ENCODE measurements at places on chromosomes 6 and 20.

GRCh38 chr6:160147146-160147536 lies 25.5 kb downstream of the SLC22A1 start:
- DNase-seq: no peak

DNA sequence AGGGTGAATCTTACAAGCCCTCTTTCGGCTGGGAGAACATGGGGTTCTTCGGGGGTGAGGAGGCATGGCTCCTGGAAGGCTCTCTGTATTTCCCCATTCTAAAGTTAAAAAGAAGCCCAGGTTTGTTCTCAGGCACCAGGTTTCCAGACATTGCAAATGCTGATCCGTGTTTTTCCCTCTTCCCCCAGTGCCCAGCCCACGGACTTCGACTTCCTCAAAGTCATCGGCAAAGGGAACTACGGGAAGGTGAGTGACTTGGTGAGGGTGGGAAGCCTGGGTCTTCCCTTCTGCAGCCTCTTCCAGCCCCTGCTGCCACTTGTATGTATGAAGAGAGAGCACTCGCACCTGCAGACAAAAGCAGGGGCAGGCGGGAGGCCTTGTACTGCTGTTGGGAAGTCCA lies 8.7 kb downstream of the SGK2 start:
- no peak for DNase-seq

GRCh38 chr6:123873974-123874373 lies 70.3 kb downstream of the NKAIN2 start:
- no peak for DNase-seq

DNA sequence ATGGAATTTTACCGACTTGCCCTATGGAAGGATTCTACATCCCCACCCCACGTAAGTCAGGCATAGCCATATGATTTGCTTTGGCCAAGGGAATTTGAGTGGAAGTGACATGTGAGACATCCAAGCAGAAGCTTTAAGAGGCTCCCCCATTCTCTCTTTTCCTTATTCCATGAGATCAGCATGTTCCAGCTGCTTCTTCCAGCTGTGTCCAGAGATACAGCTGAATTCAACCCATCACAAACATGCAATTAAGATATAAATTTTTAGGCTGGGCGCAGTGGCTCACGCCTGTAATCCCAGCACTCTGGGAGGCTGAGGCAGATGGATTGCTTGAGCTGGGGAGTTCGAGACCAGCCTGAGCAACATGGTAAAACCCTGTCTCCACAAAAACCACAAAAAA lies 16.0 kb upstream of the YWHAB start:
- no peak for DNase-seq

DNA sequence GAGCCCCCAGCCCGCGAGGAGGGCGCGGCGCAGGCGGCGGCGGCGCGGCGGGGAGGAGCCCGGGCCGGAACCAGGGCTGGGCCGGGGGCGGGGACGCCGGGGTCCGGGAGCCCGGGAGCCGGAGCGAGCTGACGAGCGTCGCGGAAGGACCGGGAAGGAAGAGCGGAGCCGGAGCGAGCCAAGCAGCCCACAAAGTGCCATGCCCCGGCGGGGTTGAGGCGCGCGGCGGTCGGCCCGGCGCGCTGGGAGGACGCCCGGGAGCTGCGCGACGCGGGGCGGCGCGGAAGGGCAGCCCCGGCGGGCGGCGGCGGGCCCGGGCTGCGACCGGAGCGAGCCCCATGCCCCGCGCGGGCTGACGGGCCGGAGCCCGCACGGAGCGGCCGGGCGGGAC lies 289 bp downstream of the FOXP4 start:
- no peak for DNase-seq

DNA sequence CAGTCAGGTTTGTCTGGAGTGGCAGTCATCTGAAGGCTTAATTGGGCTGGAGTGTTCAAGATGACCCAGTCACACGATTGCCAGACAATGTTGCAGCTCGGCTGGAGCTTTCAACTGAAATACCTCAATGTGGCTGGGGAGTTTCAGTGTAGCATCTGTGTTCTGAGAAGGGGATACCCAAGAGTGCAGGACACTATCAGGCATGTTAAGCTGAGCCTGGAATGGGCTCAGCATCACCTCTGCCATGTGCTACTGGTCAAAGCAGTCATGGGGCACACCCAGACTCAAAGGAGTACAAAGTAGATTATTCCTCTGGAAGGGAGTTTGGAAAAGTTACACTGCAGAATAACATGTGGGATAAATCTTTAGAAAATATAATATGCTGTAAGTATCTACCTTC lies 363.9 kb downstream of the KIF16B start:
- no peak for DNase-seq

- no peak for DNase-seq
These were observed 56.5 kb downstream of the CD40 start for GRCh38 chr20:46174469-46175126.

GRCh38 chr6:137724018-137724403 lies 143.0 kb upstream of the TNFAIP3 start:
- DNase-seq: no peak

GRCh38 chr6:3911614-3912336 lies 62.6 kb downstream of the FAM50B start:
- no peak for DNase-seq

- no peak for DNase-seq
These were observed 609 bp downstream of the MYL9 start for GRCh38 chr20:36541768-36542488.

DNA sequence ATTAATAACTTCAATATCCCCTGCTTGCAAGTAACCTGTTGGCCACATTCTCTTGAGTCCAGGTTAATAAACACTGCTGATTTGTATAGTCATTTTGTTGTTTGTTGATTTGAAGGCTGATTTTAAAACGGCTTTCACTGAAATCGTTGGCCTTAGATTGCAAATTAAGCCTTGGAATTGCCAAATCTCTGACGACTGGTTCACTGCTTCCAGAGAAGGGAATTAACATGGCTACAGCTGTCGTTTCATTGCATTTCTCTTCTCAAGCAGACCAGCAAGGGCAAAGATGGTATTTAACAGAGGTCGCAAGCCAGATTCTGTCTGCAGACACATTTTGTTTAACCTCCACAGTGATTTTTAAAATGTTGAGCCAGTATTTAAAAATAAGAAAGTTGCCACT lies 470.9 kb downstream of the TFAP2A start:
- DNase-seq: no peak

DNA sequence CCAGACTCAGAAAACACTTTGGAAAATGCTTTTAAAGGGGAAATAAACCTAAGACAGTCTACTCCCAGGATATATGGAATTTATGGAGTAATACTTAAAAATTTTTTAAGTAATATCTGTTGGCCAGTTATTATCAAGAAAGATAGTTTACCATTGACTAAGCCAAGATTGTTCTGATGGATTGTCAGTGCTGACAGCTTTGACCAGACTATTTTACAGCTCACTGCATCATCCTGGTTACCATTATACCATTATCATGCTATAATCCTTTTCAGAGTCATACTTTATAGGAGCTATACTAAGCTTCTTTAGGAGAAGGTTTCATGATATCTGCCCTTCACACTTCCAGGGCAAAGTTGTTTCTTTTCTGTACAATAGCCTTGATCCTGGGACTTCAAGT lies 16.5 kb downstream of the GTF2H5 start:
- no peak for DNase-seq

DNA sequence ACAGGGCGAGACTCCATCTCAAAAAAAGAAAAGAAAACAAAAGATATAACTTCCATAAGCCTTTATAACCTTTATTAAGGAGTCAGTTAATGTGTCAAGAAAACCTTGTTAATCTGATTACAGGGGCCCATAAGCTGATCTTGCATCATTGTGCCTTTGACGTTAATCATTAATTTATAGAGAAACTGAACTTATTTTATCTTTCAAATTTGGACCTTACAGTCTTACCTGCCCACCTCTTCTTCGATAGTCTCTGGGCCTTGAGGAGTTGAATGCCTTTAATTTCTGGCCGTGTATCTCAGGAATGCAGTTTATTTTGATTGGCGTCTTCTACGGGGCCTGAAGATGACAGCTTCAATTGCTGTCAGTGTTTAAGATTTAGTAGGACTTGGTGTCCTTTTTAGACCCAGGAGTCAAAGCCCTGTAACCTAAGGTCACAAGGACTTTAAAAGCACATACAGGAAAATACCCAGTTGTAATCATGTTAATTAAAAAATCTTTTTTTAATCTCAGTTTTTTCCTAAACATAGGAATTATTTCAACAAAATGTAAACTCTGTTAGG lies 5.8 kb downstream of the ACOT13 start:
- no peak for DNase-seq

- DNase-seq: no peak
These were observed 2.6 kb downstream of the ASF1A start for GRCh38 chr6:118896339-118897136.

- no peak for DNase-seq
These were observed 144.7 kb upstream of the ZNF217 start for GRCh38 chr20:53738039-53738944.

DNA sequence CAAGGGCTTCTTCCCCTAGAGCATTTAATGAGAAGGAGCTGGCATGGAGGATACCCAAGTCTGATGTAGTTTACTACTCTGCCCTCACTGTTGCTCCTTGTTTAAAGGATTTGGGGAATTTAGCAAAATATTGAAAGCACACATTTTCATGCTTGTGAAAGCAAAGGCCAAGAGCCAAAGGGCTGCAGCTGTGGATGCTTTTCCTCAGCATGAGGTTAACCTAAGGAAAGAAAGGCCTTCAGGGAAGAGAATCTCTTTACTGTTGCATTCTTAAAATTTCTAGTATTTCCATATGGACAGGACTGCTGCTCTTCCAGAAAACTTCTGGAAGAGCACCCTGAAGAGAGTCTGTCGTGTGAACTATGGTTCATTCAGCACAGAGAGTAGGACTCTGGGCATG lies 45.9 kb upstream of the SASH1 start:
- no peak for DNase-seq

DNA sequence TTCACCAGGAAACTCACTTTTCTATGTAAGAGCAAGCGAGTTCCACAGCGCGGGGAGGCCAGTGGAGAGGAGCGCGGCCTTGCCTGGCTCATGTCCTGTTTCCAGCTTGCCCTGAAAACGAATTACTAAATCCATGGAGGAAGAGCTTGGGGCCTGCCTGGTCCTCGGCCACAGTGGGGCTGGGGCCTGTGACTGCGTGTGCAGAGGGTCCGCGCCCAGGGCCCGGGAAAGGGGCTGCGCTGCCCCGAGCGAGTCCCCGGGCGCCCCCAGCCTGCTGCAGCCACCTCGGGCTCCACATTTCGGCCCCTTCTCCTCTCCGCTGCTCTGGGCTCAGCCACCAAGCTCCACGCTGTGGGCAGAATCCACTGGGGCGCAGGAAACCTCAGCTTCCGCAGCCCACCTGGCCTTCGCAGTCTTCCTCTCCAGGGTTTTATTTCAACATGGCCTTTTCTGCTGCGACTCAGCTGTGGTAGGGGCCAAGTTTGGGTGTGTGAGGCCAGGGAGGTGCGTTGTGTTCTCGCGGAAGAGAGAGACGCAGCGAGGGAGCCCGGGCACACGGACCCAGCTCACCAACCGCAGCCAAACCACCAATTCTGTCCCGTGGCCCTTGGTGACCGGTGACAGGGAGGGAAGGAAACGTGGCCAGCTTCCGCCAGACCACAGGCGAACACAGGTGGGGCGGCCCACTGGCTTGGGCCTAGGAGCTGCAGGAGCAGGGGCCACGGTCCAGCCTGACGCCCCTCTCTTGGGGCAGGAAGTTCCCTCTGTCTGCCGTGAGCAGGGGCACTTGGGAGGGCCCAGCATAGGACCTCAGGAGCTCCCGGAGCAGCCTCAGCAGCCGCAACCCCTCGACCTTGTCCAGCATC lies 211.4 kb downstream of the ERMARD start:
- no peak for DNase-seq

- DNase-seq: no peak
These were observed 63.7 kb upstream of the BEND3 start for GRCh38 chr6:107179004-107179403.

GRCh38 chr6:56708810-56709597 lies 66.3 kb upstream of the DST start:
- DNase-seq: no peak

GRCh38 chr20:4560667-4561066 lies 161.0 kb upstream of the PRND start:
- DNase-seq: no peak

DNA sequence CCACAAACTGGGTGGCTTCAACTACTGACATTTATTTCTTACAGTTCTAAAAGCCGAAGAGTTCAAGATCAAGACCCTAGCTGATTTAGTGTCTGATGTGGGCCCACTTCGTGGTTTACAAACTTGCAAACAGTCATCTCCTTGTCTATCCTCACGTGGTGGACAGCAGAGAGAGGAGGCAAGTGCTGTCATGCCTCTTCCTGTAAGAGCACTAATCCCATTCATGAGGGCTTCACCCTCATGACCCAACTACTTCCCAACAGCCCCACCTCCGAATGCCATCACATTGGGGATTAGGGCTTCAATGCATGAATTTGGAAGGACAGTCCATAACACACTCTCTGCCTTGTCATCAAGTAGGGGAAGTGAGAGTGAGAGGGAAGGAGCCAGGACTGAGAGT lies 15.6 kb upstream of the ISM1 start:
- DNase-seq: no peak

- no peak for DNase-seq
These were observed 37.3 kb downstream of the RBM38 start for GRCh38 chr20:57428324-57429158.

GRCh38 chr20:60300374-60300773 lies 342.2 kb downstream of the CDH26 start:
- DNase-seq: no peak

DNA sequence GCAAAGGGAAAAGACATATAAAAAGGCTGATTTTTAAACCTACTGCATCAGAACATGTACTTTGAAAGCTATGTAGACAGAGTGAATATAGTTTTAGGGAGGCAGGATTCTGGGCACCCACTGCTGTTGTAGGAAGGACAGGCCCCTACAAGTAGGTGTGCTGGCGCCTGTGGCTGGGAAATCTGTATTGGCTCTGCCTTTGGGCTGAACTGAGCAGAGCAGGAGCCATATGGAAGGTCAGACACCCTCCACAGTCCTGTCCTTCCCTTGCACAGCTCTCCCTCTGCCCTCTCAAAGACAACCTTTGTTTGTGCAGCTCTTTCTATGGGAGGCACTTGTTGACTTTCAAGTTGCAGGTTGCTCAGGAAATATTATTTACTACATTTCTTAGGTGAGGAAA lies 18.4 kb upstream of the ULBP3 start:
- no peak for DNase-seq

- no peak for DNase-seq
These were observed 28.3 kb downstream of the KIF16B start for GRCh38 chr20:16544949-16545348.

DNA sequence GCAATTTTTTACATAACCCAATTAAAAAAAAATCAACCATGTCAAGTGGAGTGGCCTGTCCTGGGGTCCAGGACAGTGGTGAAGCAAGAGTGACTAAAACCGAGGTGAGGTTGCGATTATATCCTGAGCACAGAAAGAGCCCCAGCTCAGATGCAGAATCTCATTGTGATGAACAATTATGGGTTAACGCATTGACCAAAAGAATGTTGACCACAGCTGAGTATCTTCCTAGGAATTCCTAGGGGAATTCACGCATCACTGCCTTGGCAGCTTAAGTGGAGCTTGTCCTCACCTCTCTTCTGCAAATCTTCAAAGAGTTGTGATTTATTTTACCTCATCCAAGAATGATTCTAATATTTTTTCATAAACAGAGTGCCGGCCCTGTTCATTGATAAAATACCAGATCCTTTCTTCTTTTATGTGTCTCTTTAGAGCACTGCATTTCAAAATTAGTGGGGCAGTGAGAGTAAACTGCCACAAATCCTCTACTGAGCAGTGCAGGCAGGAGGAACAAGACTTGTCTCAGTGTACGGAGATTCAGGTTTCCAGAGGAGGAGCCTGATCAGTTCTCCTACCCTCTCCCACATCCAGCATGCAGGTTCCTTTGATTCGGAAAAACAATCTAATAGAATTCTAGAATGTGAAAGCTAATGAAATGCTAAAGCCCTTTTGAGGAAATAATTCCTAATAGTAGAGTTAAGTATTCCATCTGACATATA lies 60.1 kb upstream of the ZNF184 start:
- DNase-seq: no peak

GRCh38 chr6:47743744-47744143 lies 38.1 kb upstream of the OPN5 start:
- no peak for DNase-seq

All from GOT3 (cell line).